Anterior cingulate cortex (tissue), 58 donors: ENCODE measurements at places on chromosomes 13 and 19.

GRCh38 chr19:54191011-54191810 is at the start of gene TSEN34:
TSS of gene TSEN34 (plus strand) at chr19:54191308. CDS start at chr19:54191365, 57 bp downstream.
- DNase-seq, result peak; percentile 93

DNA sequence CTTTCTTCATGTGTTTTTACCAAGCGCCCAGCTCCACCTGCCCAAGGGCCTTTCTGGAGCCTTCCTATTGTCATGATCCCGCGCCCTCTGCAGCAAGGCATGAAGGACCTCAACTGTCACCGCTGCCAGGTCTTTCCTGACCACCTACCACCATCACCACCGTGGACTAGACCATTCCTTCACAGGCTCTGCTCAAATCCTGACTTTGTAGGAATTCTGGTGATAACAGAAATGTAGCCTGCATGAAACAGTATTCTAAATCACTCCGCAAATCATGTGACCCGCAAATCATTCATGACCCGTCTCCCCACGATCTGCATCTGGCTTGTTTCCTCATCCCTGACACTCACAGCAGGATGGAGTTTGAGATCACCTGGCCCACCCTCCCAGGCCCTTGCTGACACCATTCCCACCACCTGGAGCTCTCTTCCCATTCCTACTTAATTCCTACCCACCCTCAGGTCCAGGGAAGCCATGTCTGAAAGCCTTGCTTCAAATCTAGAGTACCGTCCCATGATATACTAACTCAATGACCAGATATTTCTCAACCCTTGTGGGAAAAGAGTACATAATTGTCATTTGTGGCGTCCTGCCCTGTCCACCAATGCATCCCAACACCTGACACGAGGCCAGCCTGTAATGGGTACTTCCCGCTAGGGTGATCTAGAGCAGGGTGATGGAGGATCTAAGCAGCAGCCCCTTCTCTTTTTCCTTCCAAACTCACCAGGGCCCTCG is 1.3 kb downstream of the UBE2S start:
- no peak for DNase-seq

- no peak for DNase-seq
Measured at GRCh38 chr13:66888698-66889097, 341.4 kb downstream of the PCDH9 start.

- DNase-seq, result no peak
Measured at GRCh38 chr13:102693776-102694175, 1.1 kb downstream of the METTL21C start.

- DNase-seq, result no peak
Measured at GRCh38 chr13:40583738-40584137, 82.7 kb downstream of the FOXO1 start.

DNA sequence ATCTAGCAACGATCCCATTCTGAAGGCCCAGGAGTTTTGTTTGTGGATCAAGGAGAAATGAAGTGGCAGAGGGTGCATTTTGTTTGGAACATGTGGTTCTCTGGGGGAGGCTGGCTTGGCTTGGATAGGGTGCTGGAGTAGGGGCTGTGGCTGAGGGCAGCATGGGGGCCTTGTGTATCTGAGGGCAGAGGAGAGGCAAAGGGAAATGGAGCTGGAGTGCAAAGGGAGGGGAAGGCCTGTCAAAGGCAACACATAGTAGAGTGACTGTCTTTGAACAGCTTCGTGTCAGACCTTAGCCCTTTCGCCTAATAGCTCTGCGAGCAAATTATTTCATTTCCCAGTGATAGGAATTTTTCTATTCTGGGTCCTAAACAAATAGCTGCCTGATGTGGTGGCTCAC is 187.2 kb downstream of the KCNRG start:
- no peak for DNase-seq

DNA sequence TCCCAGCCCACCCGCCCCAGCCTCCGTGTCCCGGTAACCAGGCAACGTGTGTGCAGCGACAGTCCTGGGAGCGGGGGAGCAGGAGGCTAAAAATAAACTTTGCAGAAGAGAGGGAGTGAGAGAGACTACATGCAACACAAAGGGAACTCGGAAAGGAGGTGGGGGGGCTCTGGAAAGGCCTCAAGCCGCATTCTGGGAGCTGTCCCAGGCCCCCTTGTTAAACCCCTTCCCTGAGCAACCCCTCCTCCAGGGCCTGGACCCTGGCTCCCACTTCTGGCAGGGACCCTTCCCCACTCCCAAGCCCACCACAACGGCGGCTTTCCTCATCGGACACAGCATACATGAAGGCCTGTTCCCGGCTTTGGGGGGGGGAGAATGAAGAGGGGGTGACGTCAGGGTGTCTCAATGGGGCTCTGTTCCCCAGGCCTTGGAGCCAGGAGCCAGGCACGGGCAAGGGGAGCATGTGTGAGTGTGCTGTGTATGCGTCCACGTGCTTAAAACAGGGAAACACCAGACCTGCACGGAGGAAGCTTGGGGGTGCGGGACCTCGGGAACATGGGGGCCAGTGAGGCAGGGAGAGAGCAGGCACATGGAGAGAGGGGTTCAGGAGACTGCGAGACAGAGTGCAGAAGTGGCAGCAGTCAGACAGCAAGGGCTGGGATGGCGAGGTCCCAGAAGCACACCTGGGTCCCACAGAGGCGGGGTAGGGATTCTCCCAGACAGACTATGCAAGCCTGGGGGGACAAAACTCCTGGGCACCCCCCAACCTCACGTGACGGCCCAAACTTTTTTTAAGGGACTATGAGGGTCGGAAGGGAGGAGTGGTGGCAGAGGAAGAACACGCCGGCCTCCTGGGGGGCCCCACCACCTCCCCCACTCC is 2.3 kb downstream of the ERF start:
- peak; percentile 83 for DNase-seq

- no peak for DNase-seq
Measured at GRCh38 chr19:49907745-49908446, 11.2 kb upstream of the IL4I1 start.

DNA sequence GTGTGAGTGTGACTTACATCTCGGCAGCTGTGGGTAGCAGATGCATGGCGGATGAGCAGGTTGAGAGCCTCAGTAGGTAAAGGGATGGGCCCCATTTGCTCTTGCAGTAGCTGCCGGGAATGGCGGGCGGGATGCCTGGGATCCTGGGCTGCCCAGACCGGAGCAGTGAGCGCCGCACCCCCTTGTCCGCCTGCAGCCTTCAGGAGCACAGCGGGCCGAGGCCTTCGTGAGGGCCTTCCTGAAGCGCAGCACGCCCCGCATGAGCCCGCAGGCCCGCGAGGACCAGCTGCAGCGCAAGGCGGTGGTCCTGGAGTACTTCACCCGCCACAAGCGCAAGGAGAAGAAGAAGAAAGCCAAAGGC is 4.1 kb downstream of the POP4 start:
- DNase-seq, result no peak

- DNase-seq, result peak; percentile 59
Measured at GRCh38 chr19:13459351-13459750, 46.9 kb downstream of the CACNA1A start.

DNA sequence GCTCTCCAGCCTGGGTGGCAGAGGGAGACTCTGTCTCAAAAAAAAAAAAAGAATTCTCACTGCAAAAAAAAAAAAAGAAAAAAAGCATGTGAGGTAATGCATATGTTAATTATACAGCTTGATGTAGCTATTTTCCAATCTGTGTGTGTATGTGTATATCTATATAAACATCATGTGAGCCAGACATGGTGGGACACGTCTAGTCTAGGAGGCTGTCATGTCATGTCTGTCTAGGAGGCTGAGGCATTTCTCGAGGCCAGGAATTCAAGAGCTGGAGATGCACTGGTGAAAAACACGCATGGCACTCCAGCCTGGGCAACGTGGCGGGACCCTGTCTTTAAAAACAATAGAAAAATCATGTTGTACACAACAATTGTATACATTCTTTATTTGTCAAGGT is 6.9 kb upstream of the SBK3 start:
- DNase-seq, result no peak

DNA sequence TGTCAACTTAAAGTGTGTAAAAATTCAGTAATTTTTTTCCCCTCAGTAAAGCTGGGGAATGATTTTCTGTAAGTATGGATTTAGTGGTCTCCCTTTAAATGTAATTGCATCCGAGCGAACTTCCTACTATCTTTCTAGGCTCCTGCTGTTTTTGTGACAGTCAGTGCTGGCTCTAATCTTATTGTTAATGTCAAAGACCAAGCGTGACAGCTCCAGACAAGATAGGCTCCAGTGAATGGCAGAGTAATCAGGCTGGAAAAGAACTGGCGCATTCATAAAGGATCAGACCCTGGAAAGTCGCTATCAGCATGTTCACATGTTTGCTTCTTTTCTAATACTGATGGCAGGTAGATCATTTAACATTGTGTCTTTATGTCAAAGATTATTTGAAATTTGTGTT is 908.0 kb upstream of the ATXN8OS start:
- no peak for DNase-seq

DNA sequence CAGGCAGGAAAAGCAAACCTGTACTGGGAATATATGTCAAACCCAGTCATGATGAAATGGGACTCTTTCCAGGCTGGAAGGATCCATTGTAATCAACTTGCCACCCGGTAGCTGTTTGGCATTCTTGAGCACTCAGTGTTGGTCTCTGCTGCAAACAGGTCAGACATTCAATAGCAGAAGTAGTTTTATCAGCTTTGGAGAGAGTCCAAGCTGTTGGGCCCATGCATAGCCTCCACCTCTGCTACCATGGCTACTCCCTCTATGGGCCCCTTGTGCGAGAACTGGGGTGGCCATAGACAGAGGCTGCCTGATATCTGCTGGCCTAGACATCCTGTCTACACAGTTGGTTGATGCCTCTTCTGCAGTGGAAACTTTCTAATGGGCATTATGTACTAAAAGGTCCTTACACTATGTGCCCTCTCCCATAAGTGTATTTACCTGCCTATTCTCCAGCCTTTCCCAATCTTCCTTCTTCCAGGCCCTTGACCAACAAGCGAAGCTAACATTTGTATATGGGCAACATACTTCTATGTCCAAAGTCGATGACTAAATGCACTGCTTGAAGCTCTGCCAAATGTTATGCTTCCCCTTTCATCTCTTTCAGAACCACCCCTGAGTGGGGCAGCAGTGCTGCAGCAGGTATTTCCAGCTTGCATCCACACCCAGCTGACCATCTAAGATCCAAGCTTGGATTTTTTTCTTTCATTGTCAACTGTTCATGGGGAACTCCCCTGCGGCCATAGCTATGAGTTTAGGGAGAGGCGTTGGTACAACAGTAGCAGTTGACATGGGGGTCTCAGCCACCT is 5.3 kb upstream of the RNF6 start:
- DNase-seq, result no peak

- no peak for DNase-seq
Measured at GRCh38 chr19:41934849-41935374, 6.7 kb upstream of the ERFL start.

DNA sequence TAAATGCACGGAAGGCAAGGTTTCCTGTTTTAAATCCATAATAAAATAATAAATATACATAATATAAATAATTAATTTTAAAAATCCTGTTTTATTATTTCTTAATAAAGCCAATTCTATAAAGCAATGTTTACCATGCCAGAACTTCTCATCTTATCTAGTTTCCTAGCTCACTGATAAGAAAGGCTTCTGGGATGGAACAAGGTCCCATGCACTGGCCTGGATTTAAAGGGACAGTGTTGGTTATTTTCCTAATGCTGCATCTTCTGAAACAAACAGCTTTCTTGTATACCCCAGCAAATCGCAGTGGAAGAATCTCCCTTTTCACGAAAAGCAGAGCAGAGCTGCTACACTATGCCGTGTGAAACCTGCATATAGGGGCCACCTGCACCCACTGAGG is 68.8 kb downstream of the LNX2 start:
- no peak for DNase-seq

- peak; percentile 18 for DNase-seq
Measured at GRCh38 chr19:31838163-31838815, 489.1 kb upstream of the TSHZ3 start.

GRCh38 chr19:39645800-39646411 is 9.8 kb upstream of the LGALS16 start:
- DNase-seq, result no peak
